ENCODE measurements at places on chromosomes 11 and 22.
A peak's percentile ranks its signal among the peaks of the same experiment; 100 is the strongest.

DNA sequence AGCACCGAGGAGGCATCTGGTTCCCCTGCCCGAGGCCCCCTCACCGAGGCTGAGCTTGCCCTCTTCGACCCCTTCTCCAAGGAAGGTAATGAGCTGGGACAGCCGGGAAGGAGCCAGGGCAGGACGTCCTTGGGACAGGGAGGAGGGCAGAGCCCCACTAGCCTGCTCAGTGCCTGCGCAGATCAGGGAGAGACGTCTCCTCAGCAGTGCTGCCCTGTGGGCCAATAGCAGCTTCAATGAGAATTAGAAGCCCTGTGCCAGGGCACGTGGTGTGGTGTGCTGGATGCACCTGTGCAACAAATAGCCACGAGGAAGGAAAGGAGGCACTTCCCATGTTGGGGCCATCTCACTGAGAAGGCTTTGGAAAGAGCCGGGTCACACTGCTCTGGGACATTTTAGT lies 5.4 kb upstream of the SAC3D1 start:
- DNase-seq, result no peak

GRCh38 chr11:32200136-32200847 lies 109.4 kb downstream of the RCN1 start:
- no peak for DNase-seq

- no peak for DNase-seq
Measured at GRCh38 chr11:15742626-15743519, 613.5 kb downstream of the SOX6 start.

- no peak for DNase-seq
Measured at GRCh38 chr11:2679011-2679676, 20.6 kb downstream of the KCNQ1OT1 start.

DNA sequence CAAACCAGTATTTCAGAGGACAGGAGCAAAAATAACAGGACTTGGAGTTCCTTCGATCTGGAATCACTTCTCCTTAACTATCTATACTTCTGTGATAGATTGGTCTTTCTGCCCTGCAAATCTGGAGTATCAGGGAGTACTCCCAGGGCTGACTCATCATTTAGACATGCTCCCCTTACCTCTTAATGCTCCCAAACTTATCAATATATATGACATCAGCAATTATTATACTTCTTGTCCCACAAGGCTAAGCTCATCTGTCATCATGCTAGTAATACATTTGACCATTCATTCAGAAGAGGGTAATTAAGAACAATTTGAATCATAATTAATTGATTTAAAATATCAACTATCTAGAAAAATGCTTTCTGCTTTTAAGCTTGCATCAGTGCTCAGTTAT lies 163.8 kb downstream of the SWAP70 start:
- no peak for DNase-seq

DNA sequence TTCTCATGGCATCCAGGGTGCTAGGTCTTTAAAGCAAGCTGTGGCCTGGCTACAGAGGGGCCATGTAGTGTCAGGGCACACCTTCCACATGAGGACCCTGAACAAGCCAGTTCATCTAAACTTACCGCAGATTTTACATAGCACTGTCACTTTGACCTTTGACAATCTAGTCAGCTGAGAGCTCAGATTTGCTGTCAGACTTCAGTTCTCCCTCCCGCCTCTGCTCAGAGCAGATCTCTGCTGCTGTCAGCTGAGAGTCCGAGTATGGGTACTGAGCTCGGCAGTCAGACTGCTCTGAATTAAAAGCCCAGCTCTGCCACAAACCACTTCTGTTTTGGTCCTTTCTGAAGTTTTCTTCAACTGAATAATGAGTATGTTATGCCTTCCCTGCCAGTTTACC lies 507.1 kb downstream of the SOX6 start:
- DNase-seq, result no peak

DNA sequence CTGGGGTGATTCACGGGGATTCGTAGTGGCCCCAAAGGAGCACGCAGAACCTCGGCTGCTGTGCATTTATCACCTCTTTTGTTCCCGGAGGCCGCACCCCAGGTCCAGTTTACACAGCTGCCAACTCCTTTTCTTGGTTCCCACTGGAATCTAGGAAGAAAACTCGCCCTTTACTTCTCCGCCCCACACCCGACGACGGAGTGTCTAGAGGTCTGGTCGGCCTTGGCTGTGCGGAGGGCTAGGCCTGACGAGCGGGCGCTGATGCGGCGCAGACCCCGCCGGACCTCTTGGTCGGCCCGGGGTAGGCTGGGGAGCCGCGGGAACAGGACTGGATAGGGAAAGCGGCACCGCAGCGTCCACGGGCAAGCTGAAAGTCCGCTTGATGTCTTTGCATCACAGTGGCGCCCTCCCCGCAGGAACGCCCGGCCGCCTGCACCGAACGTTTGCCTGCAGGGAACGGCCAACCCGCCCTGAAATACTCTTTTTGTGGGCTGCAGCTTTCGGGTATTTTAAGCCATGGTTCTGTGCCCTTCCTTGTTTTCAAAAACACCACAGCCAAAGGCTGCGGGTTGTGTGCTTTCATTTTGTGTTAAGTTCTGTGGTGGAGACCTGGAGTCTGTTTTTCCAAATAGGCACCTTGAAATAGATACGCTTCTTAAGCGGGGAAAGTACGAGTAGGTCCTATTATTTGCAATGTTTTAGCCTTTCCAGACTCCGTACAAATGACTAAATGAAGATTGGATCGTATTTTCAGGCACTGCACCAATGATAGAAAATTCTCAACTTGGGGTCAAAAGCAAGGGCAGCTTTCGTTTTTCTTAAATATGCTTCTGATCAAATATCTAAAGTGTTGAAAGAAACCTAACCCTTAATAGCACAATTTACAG lies 829 bp upstream of the ZBED5 start:
- DNase-seq, result peak; percentile 45

DNA sequence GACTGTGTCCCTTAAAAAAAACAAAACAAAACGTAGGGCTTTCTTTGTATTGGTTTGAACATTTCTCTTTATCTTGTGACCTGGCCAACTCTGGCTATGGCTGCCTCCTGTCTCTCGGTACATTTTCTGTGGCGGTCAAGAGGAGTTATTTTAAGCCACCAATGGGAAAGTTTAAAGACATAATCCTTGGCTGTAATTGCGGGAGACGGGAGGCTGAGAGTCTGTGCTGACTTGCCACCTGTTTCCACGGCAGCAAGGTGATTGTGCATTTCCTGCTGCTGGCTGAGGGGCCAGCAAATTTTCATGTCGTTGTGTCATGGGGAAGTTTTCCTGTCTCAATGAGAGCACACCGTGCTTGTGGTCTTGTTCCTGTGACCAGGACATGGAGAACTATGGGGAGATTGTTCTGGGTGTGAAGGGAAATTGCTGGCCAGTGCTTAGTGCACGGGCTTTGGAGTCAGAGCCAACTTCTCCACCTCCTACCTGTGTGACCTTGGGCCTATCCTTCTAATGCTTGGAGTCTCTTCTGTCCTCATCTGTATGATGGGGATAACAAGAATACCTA lies 11.0 kb downstream of the PTPRJ start:
- DNase-seq, result no peak

DNA sequence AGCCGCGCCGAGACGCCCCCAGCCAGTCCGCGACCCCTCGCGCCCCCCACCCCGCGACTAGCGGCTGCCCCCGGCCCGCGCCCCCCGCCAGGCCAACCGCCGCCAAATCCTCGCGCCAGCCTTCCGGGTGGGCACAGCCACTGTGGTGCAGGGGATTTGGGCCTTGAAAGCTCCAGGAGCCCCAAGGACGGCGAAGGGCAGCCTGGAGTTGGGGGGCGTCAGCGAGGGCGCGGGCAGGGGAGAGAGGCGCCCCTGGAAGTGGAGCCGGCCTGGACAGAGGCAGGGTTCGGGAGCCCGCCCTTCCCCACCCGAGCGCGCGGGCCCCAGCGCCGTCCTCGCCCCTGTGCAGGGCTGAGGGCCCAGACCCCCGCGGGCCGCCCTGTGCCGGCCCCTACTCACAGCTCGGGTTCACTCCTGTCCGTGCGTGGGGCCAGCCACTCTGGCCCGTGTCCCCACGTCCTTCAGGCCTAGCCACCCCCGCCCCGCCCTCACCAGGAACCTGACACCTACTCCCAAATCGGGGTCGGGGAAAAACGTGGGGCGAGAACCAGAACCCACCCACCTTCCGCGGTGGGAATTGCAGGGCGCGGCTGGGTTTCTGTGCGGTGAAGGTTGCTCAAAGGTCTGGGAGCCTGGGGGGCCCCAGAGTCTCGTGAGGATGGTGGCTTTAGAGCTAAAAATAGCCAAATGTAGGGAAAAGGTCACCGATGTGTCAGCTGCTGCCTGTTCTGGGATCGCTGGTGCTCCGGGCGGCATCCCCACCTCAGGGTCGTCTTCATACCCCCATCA lies at the start of gene CPT1B:
Gene CPT1B, minus strand, starts transcription at position 441 of the 789 bp plus-strand sequence. CDS start 512 bp downstream, outside the sequence.
- no peak for DNase-seq
